ENCODE measurements at places on chromosomes 6 and 20.
A peak's percentile ranks its signal among the peaks of the same experiment; 100 is the strongest.

DNA sequence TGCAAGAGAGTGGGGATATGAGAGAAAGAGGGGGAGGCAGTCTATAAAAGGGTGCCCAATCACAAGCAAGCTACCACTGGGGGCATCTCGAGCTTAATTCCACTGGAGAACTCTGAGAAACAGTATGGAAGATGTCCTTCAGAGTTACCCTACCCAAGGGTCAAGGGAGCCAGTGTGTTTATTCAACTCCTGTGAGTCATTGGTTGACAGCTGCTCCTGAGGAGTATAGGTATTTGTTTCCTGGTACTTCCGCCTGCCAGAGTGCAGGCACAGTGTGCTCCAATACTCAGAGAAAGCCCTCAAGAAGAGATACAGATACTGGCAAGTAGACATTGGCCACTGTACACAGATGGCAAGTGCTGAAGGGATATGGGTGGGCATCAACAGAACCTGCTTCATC, 49.5 kb downstream of the ARHGAP40 start:
- no peak for DNase-seq

DNA sequence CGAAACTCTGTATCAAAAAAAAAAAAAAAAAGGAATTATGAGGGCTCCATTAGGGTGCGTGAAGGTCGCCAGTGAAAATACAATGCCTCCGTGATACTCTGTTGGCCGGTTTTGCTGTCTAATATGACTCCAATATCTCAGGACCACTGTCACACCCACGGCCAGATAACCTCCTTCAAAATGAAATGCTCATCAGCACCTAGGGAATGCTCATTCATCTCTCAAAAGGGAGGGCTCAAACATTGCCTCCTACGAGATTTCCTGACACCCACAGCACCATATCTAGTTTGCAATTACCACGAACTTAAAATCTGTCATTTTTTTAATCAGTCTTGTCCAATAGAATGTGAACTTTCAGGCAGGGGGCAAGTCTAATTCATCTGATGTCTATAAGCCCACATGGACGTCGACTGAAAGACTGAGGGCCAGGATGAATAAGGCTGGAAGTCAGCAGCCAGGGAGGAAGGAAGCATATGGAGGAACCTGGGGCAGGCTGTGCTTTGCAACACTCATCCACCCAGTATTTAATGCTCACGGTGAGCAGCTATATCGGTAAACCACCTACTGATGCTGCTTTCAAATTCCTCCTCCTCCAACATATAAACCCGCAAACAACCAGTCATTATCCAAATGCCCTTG, 42.8 kb downstream of the MAP3K5 start:
- no peak for DNase-seq

- no peak for DNase-seq
Observed at GRCh38 chr6:13234130-13234529, 94.2 kb downstream of the TBC1D7 start.

- DNase-seq = peak; percentile 44
Observed at GRCh38 chr20:2840967-2841531, 504 bp downstream of the VPS16 start.

DNA sequence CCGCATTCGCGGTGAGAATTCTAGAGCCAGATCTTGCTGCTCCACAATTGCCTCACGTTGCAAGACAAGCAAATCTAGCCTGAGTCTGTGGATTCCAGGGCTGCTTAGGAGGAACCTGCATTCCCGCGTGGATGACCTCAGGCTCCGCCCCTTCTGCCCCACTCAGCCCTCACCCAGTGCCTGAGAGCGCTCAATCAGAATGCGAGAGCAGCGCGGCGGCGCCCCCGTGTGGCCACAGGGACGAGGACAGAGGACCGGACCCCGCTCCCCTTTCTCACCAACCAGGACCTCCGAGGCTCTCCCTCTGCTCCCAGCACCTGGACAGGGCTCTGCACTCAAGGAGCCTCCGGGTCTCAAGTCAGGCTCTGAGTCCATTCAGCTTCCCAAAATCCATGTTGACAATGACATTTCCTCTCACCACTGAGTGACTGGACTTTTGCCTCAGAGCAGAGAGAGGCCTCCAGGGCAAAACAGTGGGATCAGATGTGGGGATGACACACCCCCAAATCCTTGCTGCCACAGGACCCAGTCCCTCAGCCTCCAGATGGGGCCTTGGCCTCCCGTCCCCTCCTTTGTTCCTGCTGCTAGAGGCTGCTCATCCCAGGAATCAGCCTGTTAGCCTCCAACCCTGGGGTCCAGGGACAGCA, 52.0 kb downstream of the RPP21 start:
- peak; percentile 87 for DNase-seq

- DNase-seq = no peak
Observed at GRCh38 chr6:52125139-52125538, 37.7 kb upstream of the PKHD1 start.

Data from activated naive CD4-positive, alpha-beta T cell treated with Interleukin-2 at 50 U/mL for 16 hours (primary cell).